ENCODE measurements at places on chromosomes 4 and X.

GRCh38 chrX:38643903-38644302 is 82.6 kb downstream of the TSPAN7 start:
- DNase-seq = no peak

DNA sequence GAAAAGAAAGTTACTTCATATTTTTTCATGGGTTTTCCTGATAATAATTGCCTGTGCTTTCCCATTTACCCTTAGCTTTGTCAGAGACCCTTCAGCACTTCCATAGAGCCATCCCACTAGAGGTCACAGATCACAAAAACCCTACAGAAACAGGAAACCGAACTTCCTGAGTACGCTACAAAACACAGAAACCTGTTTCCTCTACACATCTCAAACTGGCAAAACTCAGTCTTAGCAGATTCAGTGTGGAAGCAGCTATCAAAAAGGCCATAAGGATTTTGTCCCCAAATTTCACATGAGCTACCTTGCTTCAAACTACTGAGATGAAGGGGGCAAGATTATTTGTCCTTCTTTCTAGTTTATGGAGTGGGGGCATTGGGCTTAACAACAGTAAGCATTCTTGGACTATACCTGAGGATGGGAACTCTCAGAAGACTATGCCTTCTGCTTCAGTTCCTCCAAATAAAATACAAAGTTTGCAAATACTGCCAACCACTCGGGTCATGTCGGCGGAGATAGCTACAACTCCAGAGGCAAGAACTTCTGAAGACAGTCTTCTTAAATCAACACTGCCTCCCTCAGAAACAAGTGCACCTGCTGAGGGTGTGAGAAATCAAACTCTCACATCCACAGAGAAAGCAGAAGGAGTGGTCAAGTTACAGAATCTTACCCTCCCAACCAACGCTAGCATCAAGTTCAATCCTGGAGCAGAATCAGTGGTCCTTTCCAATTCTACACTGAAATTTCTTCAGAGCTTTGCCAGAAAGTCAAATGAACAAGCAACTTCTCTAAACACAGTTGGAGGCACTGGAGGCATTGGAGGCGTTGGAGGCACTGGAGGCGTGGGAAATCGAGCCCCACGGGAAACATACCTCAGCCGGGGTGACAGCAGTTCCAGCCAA is at the start of gene MMRN1:
Gene MMRN1, plus strand, starts transcription at position 206 of the 902 bp plus-strand sequence. Its CDS starts 118 bp downstream, at position 324.
- no peak for DNase-seq

GRCh38 chr4:78220283-78220682 is 163.2 kb downstream of the FRAS1 start:
- DNase-seq = no peak

- DNase-seq = peak; percentile 56
Observed at GRCh38 chr4:53490965-53491622, 100.2 kb downstream of the LNX1 start.

DNA sequence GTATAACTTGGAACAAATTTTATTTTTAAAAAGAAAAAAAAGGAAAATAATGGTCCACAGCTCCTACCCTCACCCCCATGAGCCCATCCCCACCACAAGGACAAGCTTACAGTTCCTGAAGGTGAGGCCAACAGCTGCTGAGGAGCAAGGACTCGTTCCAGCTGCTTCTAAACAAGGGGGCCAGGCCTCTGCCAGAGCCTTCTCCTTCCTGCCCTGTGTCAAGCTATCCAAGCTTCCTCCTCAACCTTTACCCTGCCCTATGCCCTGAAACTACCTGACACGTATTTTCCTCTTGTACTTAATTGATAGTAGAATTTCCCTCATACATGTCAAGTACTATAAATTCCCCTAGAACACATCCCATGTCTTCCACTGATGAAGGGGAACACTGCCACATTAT is 8.8 kb downstream of the SH3D19 start:
- no peak for DNase-seq

DNA sequence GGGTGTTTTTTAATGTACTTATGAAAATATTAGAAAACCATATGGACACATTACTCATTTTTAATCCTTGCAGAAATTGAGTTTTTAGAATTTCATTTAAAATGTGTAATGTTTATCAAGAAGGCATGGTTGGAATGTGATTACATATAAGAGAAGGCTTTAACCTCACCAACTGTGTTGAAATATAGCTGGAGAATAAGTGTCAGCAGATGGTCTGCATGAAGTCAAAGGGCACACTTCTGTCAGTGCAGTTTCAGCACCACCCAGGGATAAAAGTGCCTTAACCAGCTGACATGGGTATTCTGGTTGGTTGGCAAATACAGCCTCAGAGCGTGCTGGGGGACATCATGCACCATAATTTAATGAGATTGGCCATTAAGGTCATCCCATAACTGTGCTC is 21.2 kb upstream of the ANTXR2 start:
- DNase-seq = no peak

DNA sequence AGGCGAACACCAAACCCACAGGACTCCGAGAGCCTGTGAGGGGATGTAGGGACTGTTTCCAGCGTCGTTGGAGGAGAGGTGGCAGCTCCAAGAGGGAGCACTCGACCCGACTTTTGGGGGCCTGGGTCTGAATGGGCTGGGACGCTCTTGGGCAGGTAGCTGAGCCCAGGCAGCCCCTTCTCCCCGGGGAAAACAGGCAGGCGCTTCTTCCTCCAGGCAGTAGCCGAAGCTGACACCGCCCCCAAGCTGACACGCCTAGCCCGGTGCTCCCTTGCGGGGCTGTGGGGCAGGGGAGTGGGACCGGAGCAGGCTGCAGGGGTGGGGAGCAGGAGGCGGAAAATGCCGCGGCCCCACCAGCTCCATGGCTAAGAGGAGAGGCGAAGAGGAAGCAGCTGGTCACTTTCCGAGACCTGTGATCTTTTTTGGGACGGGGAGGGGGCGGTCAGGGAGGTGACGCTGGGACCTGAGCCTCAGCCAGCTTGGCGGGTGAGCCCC is 4.2 kb downstream of the NKX1-1 start:
- no peak for DNase-seq

GRCh38 chr4:54390670-54391069 is 161.6 kb downstream of the PDGFRA start:
- DNase-seq = no peak

- no peak for DNase-seq
Observed at GRCh38 chr4:87901422-87901992, 68.7 kb downstream of the MEPE start.

DNA sequence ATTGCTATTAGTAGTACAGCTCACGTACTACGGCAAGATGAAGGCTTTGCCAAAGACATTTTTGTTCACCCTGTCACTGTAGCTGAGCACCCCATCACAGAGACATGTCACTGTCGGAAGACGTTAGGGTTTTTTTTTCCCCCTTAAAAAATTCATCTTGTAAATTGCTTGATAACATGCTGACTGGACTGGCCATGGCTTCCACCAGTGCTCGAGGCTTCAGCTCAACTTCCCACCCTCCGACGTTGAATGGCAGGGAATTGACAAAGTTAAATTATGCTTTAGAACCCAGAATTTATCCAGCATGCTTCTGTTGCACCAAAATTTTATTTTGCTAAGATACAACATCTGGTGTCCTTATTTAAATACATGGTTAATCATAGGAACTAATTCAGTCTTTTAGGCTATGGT is 707 bp upstream of the OTUD4 start:
- DNase-seq = no peak

DNA sequence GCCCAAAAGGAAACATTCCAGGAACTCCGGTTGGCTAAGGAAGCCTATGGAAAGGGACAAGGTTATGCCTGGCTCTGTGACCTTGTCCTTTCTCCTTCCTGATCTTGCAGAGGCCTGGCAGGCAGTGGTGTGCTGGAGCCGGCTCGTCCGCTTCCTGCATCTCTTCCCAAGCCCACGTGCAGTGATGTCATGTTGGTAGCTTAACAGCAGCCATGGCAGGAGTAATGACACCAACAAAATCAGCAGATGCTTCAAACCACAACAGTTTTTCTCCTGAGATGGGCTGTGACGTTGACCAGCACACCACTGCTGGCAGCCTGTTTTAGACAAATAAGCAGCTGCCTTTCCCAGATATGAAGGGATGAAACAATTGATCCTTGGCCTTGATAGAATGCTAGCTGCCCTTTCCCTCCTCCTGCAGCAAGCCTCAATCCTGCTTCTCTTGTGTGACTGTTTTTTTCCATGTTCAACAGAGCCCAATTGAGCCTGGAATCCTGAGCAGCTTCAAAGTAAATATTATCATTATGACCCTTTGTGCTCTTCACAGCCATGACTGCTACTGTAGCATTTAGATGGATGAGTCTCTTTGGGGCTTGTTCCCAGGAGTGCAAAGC is 23.4 kb downstream of the SEPTIN6 start:
- no peak for DNase-seq

DNA sequence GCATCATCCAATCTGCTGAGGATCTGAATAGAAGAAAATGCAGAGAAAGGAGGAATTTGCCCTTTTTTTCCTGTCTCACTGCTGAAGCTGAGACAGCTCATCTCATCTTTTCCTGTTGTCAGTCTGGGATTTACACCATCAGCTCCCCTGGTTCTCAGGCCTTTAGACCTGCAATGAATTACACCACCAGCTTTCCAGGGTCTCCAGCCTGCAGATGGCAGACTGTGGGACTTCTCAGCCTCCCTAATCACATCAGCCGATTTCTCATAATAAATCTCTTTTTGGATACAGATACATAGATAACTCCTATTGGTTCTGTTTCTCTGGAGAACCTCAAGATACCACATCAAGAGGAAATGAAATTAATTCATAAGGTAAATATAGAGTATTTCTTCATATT is 134.6 kb upstream of the MAB21L2 start:
- DNase-seq = no peak

DNA sequence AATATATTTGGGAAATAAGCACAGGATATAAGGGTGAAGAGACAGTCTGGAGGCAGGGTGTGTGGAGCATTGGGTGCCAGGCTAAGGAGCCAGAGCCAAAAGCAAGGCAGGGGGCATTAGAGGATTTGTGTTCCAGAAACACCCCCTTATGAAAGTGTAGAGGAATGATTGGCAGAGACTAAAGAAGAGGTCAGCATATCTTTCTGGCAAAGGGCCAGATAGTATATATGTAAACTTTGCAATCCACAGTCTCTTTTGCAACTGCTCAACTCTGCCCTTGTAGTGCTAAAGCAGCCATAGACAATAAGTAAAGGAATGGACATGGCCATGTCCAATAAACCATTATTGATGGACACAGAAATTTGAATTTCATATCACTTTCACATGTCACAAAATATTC is 3.6 kb upstream of the SLC9A6 start:
- no peak for DNase-seq

GRCh38 chr4:157048248-157048647 is 27.7 kb upstream of the GLRB start:
- DNase-seq = peak; percentile 65

DNA sequence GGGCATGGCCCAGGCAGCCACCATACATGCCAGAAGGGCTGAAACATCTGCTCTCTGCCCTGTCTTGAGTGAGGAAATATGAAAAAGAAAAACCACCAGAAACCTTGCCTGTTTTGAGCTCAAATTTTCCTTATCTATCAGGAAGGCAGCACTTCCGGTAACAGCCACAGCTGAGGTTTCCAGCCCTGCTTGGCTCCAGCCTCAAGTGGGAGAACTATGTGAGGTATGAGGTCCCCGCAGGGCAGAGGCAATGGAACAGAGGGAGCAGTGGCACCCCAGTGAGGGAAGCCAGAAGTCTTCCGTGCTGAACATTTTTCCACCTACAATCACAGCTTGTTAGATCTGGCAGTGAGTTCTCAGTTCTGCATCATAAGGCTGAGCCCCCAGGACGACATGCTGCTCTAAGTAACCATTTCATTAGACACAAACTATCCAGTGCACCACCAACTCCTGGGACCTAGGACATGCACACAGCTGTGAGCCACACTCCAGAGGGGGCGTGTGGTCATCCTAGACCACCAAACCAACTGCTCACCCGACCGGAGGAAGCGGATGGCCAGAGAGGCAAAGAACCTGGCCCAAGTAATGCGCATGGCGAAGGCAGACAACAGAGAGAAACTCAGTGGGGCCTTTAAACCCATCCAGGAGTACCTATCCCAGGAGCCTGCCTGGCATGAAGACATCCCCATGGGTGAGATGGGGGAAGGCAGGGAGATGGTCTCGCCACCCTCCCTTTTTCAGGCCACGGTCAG is 22.6 kb downstream of the WDR1 start:
- peak; percentile 32 for DNase-seq
